ENCODE measurements at places on chromosomes 11 and 22.

DNA sequence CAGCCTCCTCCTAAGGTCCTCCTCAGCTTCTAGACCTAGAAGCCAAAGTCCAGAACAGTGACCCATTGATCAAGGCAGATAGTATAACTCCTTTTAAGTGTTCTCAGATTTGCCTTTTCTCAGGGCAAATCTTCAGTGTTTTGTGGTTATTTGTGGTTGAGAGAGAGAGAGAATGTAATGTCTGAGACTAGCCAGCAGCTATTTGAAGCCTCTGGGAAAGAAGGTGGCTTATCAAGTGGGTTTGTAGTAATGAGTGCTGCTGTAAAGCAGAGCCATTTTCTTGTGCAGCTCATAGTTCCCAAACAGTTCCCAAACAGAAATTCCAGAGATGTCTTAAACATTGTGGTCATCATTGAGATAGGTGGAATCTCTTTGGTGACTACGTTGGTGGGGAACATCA, 89.5 kb downstream of the RNF169 start:
- no peak for DNase-seq

GRCh38 chr11:61896665-61897386, 5.5 kb upstream of the FADS3 start:
- no peak for DNase-seq

DNA sequence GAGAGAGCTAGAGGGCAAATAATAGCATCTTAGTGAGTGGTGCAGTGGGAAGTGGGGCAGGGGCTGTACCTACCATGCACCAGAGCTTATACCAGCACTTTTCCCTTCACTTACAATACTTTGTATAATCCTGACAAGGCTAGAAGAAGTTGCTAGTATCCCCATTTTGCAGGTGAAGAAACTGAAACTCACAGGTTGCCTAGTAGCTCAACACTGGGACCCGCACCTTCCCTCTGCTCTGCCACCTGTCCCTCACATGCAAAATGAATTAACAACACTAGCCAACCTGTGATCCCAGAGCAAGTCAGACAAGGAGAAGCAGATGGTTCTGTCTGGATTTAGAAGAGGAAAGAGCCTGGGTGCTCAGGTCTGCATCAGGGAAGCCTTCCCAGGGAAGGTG, 510.4 kb downstream of the BUD13 start:
- no peak for DNase-seq

DNA sequence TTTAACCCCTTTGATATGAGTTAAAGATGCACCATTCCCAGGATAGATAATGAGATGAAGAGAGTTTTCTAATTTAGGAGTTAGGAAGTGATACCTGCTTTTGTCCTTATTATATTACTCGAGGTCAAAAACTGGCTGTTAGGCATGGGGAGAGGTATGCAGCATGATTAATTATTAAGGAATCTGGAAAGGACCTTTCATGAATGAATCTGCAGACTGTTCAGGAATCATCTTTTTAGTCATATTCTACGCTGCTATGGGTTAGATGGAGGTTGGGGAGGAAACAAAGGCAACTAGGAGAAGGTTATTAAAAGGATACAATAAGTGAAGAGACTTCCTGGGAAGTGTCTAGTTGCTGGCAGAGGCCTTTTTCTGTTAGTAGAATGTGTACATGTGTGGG, 492.4 kb upstream of the CCDC90B start:
- no peak for DNase-seq

GRCh38 chr11:116835042-116835772, 2.2 kb downstream of the APOA1 start:
- DNase-seq, result no peak

DNA sequence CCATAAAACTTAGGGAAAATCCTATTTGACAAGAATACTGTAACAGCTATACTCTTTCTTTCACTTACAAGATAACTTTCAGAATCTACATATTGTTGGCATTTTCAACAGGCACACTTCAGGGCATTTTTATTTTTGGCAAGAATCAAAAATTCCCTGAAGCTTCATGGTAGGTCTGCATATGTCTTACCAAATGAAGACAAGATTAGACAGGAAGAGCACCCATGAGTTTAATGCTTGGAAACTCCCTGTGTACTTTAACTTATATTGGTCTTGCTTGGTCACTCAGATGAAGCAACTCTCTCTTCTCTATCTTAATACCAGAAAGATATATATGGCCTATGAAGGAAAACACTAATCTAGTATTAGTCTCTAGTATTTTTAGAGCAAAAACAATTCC, 137.7 kb downstream of the ATG16L2 start:
- DNase-seq, result no peak

- no peak for DNase-seq
Observed at GRCh38 chr11:129930296-129930695, 34.9 kb upstream of the NFRKB start.

GRCh38 chr11:15665368-15665871, 550.7 kb downstream of the INSC start:
- no peak for DNase-seq

- no peak for DNase-seq
Observed at GRCh38 chr11:104163100-104164027, 583 bp downstream of the PDGFD start.

GRCh38 chr22:25818541-25818940, 76.6 kb downstream of the MYO18B start:
- no peak for DNase-seq

DNA sequence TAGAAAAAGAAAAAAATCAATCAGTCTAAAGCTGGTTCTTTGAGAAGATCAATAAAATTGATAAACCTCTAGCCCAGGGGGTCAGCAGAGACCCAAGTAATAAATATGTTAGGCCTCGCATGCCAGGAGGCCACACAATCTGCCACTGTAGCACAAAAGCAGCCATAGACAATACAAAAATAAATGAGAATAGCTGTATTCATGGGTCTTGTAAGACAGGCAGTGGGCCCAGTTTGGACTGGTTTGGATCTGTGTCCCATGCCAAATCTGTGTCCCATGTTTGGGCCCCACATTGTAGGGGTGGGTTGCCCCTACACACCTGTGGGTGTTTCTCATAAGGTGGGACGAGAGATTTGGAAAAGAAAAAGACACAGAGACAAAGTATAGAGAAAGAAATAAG, 6.6 kb upstream of the PLAAT4 start:
- DNase-seq, result no peak

GRCh38 chr11:83726316-83726715, 440.1 kb upstream of the CCDC90B start:
- no peak for DNase-seq

DNA sequence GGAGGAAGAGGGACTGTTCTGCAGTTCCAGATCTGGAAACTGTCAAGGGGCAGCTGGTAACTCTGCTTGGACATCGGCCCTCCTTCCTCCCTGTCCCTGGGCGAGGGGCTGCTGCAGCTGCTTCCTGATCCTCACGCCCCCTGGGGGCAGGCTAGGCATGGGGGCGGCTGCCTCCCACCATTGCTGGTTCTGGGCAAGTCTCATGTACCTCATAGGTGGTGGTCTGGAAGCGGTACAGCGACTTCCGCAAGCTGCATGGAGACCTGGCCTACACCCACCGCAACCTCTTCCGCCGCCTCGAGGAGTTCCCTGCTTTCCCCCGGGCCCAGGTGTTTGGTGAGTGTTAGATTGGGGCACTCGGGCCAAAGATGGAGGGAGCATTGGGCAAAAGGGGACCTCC, 5.0 kb downstream of the SNX15 start:
- DNase-seq, result no peak

GRCh38 chr11:77602381-77603088, 12.8 kb downstream of the AQP11 start:
- DNase-seq, result no peak

DNA sequence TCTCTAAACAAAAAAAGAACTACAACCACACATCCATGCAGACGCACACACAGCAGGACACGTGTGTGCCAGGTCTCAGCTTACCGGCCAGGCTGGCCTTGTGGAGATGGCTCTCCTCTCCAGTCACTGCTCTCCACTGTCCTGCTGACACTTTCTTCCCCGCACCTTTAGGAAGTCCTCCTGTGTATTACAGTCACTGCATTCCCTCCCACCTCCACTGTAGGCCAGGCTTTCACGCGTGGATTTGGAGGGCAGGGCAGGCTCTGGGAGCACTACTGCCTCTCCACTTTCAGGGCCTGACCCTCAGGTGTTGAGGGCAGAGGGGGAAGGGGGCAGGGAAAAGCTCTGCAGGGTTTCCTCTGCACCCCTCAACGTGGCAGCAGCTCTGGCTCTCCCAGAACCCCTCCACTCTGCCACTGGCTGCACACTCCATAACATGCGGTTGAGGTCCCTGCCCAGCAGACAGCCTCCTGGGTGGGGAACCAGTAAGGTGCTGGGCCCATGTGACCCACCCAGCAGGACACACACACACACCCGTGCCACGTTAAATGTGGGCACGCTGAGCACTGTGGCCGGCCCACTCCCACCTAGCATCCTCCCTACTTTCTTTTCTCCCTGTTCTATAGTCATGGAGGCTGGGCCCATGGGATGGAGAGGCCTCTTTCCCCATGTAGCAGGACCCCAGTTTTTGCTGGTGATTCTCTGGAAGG, 107.0 kb upstream of the PITPNB start:
- DNase-seq, result no peak

- DNase-seq, result no peak
Observed at GRCh38 chr11:75465701-75466531, 32.9 kb upstream of the KLHL35 start.

GRCh38 chr11:125263268-125263790, 98.8 kb downstream of the PKNOX2 start:
- DNase-seq, result no peak

- DNase-seq, result no peak
Observed at GRCh38 chr22:17678817-17679385, 40.3 kb downstream of the BCL2L13 start.
